Cerebellum (tissue), 4 donors: ENCODE measurements at places on chromosomes 7 and 10. TPM values are rescaled to one million over a fixed set of nuclear protein-coding genes. Genes with fewer than 3 reads are reported as not detected.

Gene INMT
- 0.73 TPM for total RNA-seq

Gene HOXA9
- total RNA-seq, result not detected

Gene IFRD1
- total RNA-seq, result 70.8 TPM

Gene TEX47
- not detected for total RNA-seq

Gene CUTC
- 8.2 TPM for total RNA-seq

Gene GPER1
- 0.73 TPM for total RNA-seq

Gene EBF3
- 185 TPM for total RNA-seq

Gene SUGCT
- 4.3 TPM for total RNA-seq

Gene SYT15
- 1.8 TPM for total RNA-seq

Gene UCMA
- total RNA-seq, result not detected

Gene SLC25A28
- total RNA-seq, result 22.1 TPM

Gene IRF5
- total RNA-seq, result 2.5 TPM

Gene CYP2C8
- total RNA-seq, result 5.3 TPM

Gene RGR
- total RNA-seq, result 0.91 TPM

Gene PIK3AP1
- 2.1 TPM for total RNA-seq

Gene AKR1C2
- total RNA-seq, result 12.5 TPM

Gene TRPV5
- 0.36 TPM for total RNA-seq

Gene SCART1
- 2.5 TPM for total RNA-seq

Gene KIF11
- total RNA-seq, result 16.2 TPM

Gene PALS2
- total RNA-seq, result 81.8 TPM

Gene CDHR1
- 9.3 TPM for total RNA-seq

Gene AGR2
- 1.9 TPM for total RNA-seq

Gene OPN1SW
- total RNA-seq, result 0.45 TPM

Gene INHBA
- 3.2 TPM for total RNA-seq

Gene TMEM130
- total RNA-seq, result 7.6 TPM

Gene KCP
- 3.4 TPM for total RNA-seq

Gene LRRC18
- not detected for total RNA-seq

Gene NEURL1
- 16.8 TPM for total RNA-seq

Gene RHOBTB1
- total RNA-seq, result 26.4 TPM

Gene PRF1
- total RNA-seq, result not detected

Gene CYP26C1
- 9.5 TPM for total RNA-seq

Gene RBM20
- total RNA-seq, result 0.91 TPM

Gene SDK1
- total RNA-seq, result 33.1 TPM

Gene ZNF398
- total RNA-seq, result 24.6 TPM

Gene DNAH11
- total RNA-seq, result 6.9 TPM

Gene CDH23
- total RNA-seq, result 4.5 TPM

Gene NANOS1
- total RNA-seq, result 7.8 TPM

Gene ZNF32
- 28.5 TPM for total RNA-seq

Gene PTF1A
- total RNA-seq, result 4.4 TPM

Gene SMC3
- 41.3 TPM for total RNA-seq

Gene RET
- total RNA-seq, result 4.4 TPM

Gene PTEN
- total RNA-seq, result 220 TPM

Gene STEAP2
- 10.6 TPM for total RNA-seq

Gene LLCFC1
- total RNA-seq, result not detected
